Sigmoid colon (tissue), 7 donors: ENCODE measurements at places on chromosomes 6 and 20.
A peak's percentile ranks its signal among the peaks of the same experiment; 100 is the strongest.

GRCh38 chr20:24212494-24212893, 223.9 kb upstream of the GGTLC1 start:
- no peak for DNase-seq

DNA sequence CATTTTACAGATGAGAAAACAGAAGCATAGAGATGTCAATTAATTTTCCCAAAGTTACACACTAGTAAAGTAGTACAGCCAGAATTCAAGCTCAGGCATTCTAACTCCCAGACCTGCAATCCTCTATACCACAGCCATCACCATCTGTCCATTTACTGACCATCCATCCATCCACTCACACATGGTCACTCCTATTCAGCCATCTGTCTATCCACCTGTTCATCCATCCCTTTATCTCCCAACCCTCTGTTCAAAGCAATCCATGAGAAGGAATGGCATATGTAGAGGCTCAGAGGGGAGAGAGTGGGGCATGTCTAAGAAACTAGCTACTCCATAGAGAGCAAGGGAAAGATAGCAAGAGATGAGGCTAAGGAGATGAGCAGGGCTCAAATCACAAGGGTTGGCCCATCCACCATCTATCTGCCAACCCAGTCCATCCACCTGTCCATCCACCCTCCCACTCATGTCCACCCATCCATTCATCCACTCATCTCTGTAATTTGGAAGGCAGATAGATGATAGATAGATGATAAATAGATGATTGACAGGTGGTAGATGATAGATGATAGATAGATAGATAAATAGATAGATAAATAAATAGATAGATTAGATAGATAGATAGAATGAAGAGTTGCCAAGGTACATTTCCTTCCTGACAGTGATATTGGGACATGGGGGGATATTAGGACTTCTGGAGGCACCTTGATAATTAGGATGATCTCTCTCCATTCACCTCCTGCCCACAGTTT, 12.2 kb upstream of the C6orf132 start:
- DNase-seq: no peak

GRCh38 chr6:11754625-11755271, 23.9 kb downstream of the ADTRP start:
- no peak for DNase-seq

GRCh38 chr6:71206089-71206488, 82.5 kb upstream of the OGFRL1 start:
- DNase-seq: no peak

GRCh38 chr6:29619578-29620160, 13.3 kb downstream of the GABBR1 start:
- no peak for DNase-seq

DNA sequence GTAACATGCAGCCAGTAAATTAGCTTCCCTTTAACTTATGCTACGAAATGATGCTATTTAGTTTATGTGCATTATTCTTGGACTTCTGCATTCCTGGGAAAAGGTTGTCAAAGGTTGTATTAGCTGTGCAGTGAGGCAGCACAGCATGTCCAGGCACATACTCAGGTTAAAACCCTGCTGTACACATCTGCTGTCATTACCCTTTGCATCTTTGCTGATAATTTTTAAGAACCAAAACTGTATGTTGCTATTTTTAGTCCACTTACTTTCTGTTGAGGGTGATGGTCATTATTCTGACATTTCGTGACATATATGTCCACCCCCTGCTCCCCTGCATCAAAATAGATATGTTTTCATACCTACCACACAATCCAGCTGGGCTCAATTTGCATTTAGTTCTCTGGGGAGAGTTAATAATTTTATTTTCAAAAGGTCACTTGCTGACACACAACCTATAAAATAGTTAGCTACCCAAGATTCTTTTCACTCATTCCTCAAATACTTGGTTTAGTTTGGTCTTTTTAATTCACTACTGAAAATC, 142.5 kb upstream of the SPACA1 start:
- DNase-seq: no peak

- DNase-seq: no peak
Measured at GRCh38 chr6:113693851-113694250, 163.3 kb upstream of the MARCKS start.

DNA sequence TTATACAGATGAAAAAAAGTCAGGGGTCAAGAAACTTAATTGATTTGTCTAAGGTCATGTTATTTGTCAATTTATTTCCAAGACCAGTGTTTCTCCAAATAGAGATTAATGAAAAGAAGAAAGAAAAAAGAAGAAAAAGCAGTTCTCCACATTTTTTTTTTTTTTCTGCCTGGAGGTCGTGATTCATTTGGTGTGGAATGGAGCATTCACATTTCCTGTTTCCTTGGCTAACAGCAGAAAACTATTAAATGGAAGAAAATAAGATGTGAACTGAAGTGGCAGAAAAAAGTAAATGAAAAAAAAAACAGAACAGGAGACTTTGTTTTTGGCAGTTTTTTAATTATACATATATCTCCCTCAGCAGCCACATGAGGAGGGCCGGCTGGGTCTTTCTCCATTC, 470.8 kb upstream of the ZNF337 start:
- no peak for DNase-seq

DNA sequence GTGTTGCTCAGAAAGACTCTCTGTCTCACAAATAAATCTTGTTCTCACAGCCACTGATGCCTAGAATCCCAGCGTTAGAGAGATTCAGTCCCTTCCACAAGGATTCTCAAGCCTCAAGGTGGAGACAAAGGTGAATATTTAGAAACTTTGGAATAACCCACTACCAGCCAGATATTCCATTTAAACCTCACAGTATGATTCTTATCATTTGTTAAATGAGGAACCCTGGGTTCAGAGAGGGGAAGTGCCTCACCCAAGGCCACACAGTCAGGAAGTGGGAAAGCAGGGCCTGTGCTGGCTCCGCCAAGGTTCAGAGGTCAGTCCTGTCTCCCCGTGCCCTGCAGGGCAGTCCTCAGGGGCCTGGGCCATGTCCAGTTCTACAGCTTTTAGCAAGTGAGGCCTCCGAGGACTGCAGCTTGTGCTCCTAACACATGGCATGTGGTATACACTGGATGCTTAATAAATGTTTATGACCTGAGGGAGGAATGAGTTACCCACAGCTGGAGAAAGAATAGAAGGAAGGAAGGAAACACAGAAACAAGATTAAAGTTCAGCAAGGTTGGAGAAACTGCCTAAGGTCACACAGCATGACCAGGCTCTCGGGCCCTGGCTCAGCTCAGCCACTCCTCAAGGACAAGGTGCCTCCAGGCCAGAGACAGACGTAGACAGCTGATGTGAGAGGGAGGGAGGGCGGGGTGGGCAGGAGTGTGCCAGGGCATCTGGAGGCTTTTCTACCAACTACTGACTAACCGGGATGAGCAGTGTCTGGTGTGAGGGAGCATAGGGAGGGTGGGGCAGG, 3.9 kb upstream of the TGM2 start:
- no peak for DNase-seq

DNA sequence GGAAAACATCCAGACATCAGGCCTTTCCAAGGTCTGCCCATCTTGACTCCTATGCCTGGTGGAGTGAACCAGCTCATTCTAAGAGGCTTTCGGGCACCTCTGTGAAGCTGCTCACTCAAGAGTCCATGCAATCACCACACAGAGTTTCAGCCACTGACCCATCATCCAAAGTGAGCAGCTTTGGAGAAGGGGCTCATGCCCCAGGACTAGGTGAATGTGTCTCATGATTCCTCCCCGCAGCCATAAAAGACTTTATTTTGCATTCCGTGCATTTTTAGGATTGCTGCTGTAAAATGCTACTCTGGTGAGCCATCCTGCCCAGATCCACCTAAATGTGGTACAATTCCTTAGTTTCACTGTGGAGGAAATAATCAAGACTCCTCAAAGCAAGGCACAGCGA, 44.5 kb upstream of the EZR start:
- no peak for DNase-seq

GRCh38 chr6:39834278-39834677, 42.1 kb downstream of the DAAM2 start:
- no peak for DNase-seq

- DNase-seq: peak; percentile 67
Measured at GRCh38 chr6:45946352-45946751, 69.3 kb downstream of the CLIC5 start.

DNA sequence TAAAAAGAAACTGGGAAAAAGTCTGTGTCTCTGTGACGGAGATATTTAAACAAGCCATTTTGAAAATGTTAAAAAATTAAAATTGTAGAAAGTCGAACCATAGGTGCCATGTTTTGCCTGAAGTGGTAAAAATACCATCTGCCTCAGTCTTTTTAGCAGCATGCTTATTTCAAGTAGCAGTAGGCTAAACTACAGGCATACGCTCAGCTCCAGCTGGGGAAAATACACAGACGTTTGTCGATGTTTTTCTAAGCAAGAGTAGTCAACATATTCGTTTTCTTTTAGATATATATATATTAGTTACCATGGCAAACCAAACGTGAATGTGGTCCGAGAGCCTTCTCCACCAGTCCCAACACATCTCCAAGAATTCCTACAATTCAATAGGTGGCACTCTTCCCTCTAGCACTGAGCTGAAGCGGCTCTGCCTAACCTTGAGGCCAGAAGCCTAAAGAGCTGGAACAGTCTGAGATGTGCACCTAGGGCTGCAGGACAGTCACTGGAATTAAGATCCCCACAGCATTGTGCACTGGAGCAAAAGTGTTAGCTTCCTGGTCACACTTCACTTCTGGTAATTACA, 70.2 kb upstream of the BEND3 start:
- no peak for DNase-seq

DNA sequence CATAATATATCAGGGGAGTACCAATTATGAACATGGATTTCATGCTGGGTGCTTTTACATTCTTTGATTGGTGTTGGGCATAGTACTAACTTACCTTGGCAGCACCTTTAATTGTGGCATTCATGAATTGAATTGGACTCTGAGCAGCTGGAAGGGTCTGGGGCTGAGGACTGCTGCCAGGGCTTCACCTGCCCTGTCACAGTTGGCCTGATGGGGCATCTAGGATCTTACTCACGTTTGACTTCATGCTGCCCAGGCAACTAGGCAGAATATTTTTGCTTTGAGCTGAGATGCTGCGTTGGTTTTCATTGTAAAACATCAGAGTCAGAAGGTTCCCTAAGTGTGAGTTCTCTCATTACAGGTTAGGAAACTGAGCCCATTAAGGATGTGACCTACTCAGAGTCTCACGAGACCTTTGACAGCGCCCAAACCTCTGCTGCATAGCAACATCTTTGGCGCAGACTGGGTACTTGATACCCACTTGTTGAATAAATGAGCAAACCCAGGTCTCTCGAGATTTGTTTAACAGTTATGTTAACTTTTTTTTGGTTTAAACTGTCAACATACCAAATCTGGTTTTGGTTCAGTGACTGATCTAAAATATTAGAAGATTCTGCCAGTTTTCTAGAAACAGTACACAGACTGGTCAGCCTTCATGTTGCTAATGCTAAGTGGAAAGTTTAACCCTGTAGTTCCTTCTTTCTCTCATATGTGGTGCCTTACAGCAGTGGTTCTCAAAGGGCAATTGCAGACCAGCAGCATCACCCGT, 104.9 kb downstream of the TCP11 start:
- DNase-seq: no peak

- no peak for DNase-seq
Measured at GRCh38 chr20:10316582-10316981, 98.0 kb downstream of the SNAP25 start.

DNA sequence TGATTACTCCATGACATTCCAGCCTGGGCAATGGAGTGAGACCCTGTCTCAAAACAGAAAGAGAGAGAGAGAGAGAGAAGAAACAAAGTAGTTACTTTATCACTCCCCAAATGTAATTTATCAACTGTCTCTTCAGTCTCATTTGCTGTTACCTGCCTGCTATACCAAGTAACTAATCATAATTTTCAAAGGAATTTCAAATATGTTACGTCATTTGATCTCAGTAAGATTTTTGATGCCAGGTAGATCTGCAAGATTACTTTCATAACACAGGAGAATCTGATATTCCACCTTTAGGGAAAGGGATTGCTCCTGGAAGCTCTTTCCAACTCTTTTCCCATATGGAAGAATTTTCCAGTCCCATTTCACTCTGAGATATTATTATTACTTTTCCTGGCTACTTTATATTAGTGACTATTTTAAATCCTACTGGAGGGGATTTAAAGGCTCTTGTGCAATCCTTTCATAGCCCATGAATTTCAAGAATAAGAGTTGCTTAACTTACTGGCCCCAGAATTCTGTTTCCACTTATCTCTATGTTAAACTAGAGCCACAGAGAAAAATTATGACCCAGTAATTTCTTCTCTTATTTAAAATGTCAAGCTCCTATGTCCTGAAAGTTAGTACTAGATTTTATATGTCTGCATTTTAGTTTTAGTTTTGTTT, 390.2 kb upstream of the FLRT3 start:
- no peak for DNase-seq

- no peak for DNase-seq
Measured at GRCh38 chr20:35517125-35517524, 12.3 kb downstream of the C20orf173 start.

DNA sequence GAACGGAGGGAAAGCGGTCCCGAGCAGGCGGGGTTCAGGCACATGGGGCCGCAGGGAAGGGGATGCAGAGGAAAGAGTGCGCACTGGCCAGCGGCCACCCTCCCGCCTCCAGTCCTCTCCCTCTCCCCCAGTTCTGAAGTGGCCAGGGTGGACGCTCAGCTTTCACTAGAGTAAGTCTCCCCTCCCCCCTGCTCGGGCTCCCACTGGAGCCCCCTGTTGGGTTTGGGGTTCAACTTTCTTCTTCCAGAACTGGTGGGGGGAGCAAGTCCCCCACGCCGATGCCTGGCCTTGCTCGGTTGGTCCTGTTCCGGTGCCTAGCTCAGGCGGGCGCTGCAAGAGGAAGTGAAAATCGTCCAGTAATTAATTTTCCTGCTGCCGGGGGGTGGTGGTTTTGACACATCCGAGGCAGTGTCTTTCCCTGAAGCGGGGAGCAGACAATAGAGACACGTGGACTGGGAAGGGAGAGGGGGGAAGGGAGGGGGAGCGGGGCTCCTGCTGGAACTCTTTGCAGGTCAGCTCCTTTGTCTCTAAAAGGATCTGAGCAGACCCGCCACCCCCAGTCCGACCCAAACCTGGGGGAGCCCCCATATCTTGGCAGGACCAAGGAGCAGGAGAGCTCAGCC, 824 bp upstream of the SCRT2 start:
- DNase-seq: no peak

GRCh38 chr6:121439475-121439874, 4.0 kb downstream of the GJA1 start:
- no peak for DNase-seq

DNA sequence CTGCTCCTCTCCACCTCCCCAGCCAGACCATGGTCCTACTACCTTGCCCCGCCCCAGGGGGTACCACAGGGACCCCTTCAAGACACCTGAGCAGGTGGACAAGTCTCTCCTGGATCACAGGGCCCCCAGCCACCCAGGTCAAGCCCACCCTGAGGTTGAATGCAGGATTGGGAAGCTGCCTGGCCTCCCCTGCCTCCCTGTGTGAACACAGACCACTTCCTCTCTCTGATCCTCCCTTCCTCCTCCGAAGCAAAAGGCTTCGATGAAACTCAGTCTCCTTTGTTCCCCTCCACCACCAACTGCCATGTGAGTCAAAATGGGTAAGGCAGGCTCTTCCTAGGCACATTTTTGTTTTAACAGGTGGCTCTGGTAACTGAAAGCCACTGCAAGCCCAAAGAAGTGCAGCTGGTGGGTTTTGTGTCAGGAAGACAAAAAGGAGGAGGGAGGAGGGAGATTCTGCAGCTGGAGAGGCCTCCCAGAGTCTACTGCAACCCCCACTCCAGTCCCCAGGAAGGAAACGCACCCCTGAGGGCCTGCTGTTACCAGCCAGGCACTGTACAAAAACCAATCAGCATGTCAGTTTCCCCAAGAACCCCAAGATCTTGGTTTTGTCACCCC, 5.4 kb downstream of the ADA start:
- DNase-seq: no peak
